ENCODE measurements at places on chromosomes 7 and 10. TPM values are rescaled to one million over a fixed set of nuclear protein-coding genes. Genes with fewer than 3 reads are reported as not detected.

DNA sequence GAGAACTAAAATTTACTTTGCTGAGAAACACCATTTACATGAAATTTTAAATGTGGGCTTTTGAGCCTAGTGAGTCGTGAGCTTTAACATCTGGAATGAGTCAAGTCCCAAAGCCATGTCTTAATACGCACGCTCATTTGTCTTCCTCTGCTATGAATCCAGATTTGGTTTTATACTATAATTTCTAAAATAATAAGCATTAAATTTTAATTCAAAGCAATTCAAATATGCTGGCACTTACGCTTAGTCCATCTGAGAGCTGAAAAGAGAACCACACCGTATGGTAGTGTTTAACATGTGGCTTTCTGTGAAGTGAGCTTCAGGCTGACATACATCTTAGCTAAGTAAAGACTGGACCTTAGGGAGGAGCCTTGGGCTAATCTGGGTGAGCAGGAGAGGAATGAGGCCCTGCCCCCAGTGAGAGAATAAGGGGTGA, 52.2 kb downstream of the CUBN start:
- no peak overlapping the region for H3K4me3 ChIP-seq
- no peak for DNase-seq
- H3K27ac ChIP-seq, result no peak overlapping the region
- H3K27me3 ChIP-seq, result no peaks in the 10 kb centered on the region
- peaks cover 9% of the 10 kb centered on the region for H3K4me1 ChIP-seq
- no peaks in the 10 kb centered on the region for H3K36me3 ChIP-seq

GRCh38 chr7:5441840-5442503, 18.3 kb upstream of the TNRC18 start:
- H3K27ac ChIP-seq, result no peak overlapping the region
- H3K27me3 ChIP-seq, result no peaks in the 10 kb centered on the region
- H3K36me3 ChIP-seq, result no peaks in the 10 kb centered on the region

DNA sequence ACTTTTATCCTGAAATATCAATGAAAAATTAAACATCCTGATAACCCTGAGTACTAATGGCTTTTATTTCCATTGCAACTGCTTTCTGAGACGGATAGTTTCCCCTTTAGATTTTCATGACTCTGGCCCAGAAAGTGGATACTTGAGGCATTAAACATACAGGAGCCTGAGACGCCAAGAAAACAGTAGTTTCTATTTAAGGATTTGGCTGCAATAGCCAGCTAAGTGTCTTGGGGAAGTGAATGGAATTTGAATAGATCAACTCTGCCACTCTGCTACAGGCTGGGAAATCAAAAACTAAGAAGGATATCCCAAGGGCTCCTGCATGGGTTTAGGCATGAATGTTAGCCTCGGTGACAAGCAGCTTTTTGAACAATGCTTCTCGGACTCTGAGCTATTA, 24.7 kb upstream of the GPAM start:
- peak overlapping the region; percentile 97 for H3K27ac ChIP-seq
- no peak for DNase-seq
- H3K36me3 ChIP-seq, result no peaks in the 10 kb centered on the region
- H3K4me3 ChIP-seq, result no peak overlapping the region
- no peaks in the 10 kb centered on the region for H3K27me3 ChIP-seq

- no peaks in the 10 kb centered on the region for H3K4me1 ChIP-seq
- DNase-seq, result no peak
- no peaks in the 10 kb centered on the region for H3K36me3 ChIP-seq
- no peaks in the 10 kb centered on the region for H3K27me3 ChIP-seq
- H3K4me3 ChIP-seq, result no peak overlapping the region
Observed at GRCh38 chr10:33506391-33506790, 171.9 kb upstream of the NRP1 start.

GRCh38 chr10:116787053-116787659, 44.8 kb upstream of the HSPA12A start:
- no peak overlapping the region for H3K27ac ChIP-seq
- H3K4me3 ChIP-seq, result no peak overlapping the region

- DNase-seq, result no peak
- no peak overlapping the region for H3K27ac ChIP-seq
- H3K4me3 ChIP-seq, result no peak overlapping the region
- no peaks in the 10 kb centered on the region for H3K27me3 ChIP-seq
Observed at GRCh38 chr7:26267601-26268166, 24.0 kb upstream of the SNX10 start.

DNA sequence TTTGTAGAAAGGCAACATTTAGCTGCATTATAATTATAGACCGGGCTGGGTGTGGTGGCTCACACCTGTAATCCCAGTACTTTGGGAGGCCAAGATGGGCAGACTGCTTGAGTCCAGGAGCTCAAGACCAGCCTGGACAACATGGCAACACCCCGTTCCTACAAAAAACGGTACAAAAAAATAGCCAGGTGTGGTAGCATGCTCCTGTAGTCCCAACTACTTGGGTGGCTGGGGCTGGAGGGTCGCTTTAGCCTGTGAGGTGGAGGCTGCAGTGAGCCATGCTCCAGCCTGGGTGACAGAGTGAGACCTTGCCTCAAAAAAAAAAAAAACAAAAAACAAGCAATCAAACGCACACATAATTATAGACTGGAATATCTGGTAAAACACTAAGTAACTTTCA, 5.0 kb downstream of the YWHAG start:
- no peaks in the 10 kb centered on the region for H3K36me3 ChIP-seq
- H3K27ac ChIP-seq, result no peak overlapping the region
- H3K4me1 ChIP-seq, result peaks cover 2% of the 10 kb centered on the region
- no peak overlapping the region for H3K4me3 ChIP-seq
- DNase-seq, result no peak
- H3K27me3 ChIP-seq, result no peaks in the 10 kb centered on the region

DNA sequence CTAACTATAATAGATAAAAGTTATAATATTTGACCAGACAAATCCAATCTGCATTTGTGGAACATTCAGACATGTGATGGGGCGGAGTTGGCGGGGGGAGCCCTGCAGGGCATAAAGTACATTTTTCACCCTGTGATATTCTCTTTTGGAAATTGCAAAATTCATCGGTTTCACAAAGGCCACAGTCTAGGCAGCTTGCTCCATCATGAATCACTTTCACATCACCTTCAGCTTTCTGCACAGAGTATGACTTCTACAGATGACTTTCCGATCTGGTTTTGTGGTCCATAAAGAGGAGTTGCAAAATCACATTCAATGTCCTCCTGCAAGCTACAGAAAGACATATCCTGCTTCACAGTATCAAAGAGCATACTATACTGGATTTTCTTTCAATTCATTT, 51.4 kb upstream of the APBB1IP start:
- no peak for DNase-seq
- no peaks in the 10 kb centered on the region for H3K36me3 ChIP-seq

GRCh38 chr7:43925984-43926797, at the start of gene UBE2D4:
UBE2D4 (plus strand) TSS chr7:43926436; CDS start chr7:43926533, 97 bp downstream.
- peak within 1 kb of the TSS; percentile 69 for H3K4me3 ChIP-seq
- DNase-seq, result peak; percentile 89
- peak within 1 kb of the TSS; percentile 53 for H3K27ac ChIP-seq
- H3K27me3 ChIP-seq, result no peaks in the 10 kb centered on the region
- H3K4me1 ChIP-seq, result no peaks in the 10 kb centered on the region
- no peaks in the 10 kb centered on the region for H3K36me3 ChIP-seq

Gene DCLRE1A
- 3.5 TPM for total RNA-seq

Gene ASB10
- not detected for total RNA-seq
